Left lung (tissue), 14 donors: ENCODE measurements at places on chromosomes 5 and 9.

- DNase-seq, result no peak
Observed at GRCh38 chr5:157022024-157022423, 36.9 kb downstream of the HAVCR1 start.

DNA sequence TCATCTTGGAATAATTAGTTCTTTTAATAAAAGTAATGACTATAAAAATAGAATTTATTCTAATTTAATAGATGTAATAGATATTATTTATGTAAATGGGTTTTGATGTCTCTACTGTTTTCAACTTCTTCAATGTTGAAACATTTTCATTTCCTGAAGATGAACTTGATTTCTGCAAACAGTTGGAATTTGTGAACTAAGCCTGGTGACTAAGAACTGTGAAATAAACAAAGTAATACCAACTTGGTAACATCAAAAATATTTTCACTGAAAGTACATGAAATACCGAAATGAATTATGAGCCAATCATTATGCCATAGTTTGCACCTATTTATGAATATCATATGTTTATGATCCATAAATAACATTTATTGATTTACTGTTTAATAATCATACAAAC lies 143.8 kb upstream of the FGF10 start:
- DNase-seq, result no peak

GRCh38 chr9:13719981-13720676 lies 440.6 kb upstream of the MPDZ start:
- DNase-seq, result no peak

- DNase-seq, result no peak
Observed at GRCh38 chr5:38540314-38540713, 16.1 kb downstream of the LIFR start.

- DNase-seq, result peak; percentile 68
Observed at GRCh38 chr5:179870403-179870903, 11.8 kb upstream of the MRNIP start.

- no peak for DNase-seq
Observed at GRCh38 chr5:63101870-63102269, 523.3 kb downstream of the LRRC70 start.

GRCh38 chr9:95003689-95004410 lies 277.4 kb downstream of the AOPEP start:
- peak; percentile 64 for DNase-seq

- no peak for DNase-seq
Observed at GRCh38 chr9:129656795-129657390, 8.6 kb upstream of the PRRX2 start.

DNA sequence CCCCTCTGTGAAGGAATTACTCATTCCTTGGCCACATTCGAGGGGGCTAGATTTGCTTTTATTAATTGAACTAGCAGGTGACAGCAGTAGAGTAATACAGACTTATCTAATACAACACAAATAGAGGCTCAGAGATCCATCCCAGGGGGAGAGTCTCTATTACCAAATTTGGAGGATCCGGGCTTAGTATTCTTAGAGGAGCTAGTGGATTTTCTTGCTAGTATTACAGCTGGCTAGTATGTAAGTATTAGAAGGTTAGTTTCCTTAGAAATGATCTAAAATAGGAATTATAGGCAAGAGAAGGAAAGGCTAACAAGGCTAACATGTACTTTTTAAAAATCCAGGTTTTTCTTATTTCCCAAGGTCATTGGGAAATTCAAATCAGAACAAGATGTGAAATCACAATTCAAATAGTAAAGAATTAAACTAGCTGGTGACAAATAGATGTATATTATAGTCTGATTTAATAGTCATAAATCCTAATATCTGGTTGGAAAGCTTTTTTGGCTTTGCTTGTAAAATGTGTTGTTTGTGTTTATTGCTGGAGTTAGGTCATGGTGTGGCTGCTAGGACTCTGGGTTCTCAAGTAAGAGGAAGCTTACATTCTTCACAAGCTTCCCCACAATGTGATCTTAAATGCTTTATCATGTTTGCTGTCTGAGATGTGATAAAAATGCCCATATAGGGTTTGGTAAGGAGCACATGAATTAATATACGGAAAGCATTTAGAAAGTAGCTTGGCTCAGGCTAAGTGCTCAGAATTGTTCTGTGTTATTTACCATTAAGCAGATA lies 160.4 kb upstream of the MPDZ start:
- DNase-seq, result no peak

- no peak for DNase-seq
Observed at GRCh38 chr9:80571953-80572352, 1000.2 kb downstream of the TLE4 start.

- no peak for DNase-seq
Observed at GRCh38 chr9:129211686-129212085, 33.6 kb upstream of the IER5L start.

- DNase-seq, result no peak
Observed at GRCh38 chr5:6674886-6675285, 38.3 kb upstream of the TENT4A start.

DNA sequence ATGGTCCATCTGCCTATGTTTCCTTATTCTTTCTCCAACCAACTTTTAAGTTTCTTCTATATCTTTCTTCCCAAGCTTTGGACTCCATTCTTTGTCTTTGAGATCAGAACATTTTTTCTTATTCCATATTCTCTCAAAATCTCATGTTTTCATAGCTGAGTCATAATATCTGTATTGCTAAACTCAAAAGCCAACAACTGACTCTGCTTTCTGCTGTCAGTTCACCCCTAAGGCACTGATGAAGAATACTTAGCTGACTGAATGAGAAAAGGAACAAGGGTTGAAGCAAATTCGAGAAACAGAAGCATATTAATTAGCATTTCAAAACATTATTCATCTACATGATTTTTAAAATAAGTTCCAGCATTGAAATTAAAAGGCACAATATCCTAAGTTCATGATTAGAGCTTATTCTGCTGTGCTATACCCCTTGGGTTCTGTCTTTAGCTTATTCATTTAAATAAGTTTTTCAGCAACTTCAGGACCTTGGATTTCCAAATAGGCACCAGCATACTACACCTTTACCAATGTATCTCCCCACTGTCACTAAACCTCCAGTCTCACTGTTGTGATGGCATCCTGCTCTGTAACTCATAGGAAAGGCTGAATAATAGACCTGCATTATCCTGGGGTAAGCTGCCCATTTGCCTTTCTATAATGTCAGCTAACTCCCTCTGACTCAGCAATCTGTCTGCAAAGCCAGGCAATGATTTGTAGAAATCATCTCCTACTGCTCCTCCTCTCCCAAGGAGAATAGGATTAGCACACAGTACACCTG lies 49.9 kb upstream of the C5orf46 start:
- DNase-seq, result no peak

DNA sequence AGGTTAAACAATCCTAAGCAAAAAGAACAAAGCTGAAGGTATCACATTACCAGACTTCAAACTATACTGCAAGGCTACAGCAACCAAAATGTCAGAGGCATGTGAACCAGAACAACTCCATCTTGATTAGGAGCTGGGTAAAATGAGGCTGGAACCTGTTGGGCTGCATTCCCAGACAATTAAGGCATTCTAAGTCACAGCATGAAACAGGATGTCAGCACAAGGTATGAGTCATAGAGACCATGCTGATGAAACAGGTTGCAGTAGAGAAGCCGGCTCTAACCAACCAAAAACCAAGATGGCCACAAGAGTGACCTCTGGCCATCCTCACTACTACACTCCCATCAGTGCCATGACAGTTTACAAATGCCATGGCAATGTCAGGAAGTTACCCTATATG lies 252.0 kb downstream of the RASEF start:
- no peak for DNase-seq

- peak; percentile 62 for DNase-seq
Observed at GRCh38 chr9:109411798-109412352, 86.2 kb downstream of the PTPN3 start.

GRCh38 chr5:146703899-146704298 lies 174.7 kb downstream of the PPP2R2B start:
- no peak for DNase-seq

DNA sequence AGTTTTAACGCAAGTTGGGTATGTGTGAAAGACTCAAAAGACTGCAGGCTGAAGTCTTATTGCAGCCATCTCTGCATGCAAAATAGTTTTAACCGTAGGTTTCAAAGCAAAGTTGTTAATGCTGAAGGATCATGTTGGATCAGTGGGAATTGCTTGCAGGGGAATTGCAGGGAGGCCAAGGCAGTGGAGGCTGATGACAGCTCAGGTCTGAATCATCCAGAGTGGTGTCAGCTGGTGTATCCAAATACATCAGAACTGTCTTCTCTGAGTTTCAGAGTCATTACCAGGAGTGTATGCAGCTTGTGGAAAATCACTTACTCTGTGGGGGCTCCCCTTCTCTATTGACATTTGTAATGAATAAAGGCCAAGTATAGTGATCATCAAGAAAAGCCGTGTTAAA lies 435.7 kb downstream of the SH3GL2 start:
- DNase-seq, result no peak

DNA sequence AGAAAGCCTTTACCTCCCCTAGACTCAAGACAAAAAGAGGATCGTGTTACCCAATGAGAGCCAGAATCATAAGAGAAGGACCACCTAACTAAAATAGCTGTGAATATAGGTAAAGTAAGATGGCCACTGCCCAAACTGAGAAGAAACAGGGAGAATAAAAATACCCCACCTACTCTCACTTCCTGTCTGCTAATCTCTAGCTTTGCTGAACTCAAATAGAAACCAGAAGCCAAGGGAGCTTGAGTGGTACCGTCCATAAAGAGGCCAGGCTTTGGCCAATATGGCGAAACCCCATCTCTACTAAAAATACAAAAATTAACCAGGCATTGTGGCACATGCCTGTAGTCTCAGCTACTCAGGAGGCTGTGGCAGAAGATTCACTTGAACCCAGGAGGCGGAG lies 123.0 kb upstream of the FST start:
- no peak for DNase-seq

DNA sequence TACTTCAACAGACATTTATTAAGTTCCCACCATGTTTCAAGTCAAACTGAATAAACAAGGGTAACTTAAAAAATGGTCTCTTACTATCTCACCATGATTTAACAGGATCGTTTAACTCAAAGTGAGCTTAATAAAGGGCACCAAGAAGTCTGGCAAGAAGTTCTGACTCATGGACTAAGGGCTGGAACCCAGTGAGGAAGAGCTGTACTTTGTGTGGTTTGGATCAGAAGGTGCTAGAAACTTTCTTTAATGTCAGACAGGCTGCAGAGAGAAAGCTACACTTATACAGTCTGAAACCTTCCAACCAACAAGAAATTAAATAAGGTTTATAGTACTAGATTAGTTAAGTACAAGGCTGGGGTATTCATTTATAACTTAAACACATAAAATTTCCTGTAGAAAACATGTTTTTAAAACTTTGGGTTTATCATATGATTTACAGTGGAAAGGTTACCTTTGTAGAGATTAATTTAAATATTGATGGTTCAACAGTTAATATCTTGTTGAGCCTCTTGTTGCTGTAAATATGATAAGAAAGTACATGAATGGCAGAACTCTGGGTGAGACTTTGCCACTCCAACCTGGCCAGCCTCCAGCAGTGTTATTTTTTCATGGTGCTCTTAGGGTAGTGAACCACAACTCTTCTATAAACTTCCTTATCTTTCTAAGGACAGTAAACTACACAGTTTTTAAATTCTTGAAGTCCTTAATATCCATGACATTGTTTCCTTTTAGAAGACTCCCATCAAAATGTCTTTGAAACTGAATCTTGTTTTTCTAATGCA lies 162.8 kb downstream of the MAN2A1 start:
- DNase-seq, result no peak

- no peak for DNase-seq
Observed at GRCh38 chr9:129865668-129866320, 30.5 kb downstream of the USP20 start.

GRCh38 chr9:16029046-16029615 lies 476.3 kb downstream of the CCDC171 start:
- DNase-seq, result no peak

DNA sequence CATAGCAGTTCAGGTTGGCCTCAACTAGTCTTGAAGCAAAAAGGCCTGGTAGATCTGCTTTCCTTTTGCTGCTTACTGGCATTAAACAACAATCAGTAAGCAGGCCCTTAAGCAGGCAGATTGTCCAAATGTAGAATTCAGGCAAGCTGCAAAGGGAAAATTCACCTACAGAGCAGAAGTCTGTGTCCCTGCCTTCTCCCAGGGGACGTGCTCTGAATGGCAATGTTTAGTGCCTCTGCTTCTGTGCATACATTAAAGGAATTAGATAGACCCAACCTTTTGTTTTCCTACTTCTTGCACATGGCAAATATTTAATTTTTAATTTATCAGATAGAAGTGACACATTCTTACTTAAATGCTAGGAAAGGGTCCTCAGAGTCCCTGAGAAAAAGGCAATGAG lies 328.8 kb upstream of the PIK3R1 start:
- no peak for DNase-seq

GRCh38 chr5:69105996-69106906 lies 12.4 kb downstream of the SLC30A5 start:
- no peak for DNase-seq

DNA sequence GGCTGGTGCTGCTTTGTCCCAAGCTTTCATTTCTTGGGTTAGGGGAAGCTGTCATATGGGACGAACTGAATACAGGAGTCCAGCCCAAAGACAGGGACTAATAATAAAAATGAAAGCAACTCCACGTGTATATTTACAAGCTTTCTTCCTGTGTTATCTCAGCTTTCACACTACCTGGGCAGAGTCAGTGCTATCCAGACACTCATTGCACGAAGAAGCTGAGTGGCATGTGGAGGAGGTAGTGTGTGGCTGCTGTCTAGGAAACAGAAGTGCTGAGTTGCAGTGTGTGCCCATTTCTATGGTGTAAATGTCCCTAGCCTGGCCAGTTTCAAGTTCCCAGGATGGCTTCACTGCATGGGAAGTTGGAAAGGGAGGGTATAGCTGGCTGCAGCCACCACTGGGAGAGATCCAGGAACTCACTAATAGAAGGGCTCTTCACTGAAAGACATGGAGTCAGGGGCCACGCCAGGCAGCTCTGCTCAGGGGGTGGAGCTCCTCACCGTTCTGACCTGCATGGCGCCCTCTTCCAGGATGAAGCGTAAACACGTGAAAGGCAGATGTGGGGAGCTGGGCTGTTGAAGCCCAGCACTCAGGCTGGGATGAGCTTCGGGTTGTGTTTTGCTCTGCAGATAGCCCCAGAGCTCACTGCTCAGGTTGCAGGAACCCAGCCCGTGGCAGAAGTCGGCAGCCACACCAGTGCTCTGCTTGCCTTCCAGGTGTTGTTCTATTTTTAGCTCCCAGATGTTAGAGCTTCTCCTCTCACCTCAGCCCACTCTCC lies 116.9 kb downstream of the IRX2 start:
- DNase-seq, result no peak

GRCh38 chr5:5767286-5767928 lies 344.9 kb downstream of the ICE1 start:
- no peak for DNase-seq

DNA sequence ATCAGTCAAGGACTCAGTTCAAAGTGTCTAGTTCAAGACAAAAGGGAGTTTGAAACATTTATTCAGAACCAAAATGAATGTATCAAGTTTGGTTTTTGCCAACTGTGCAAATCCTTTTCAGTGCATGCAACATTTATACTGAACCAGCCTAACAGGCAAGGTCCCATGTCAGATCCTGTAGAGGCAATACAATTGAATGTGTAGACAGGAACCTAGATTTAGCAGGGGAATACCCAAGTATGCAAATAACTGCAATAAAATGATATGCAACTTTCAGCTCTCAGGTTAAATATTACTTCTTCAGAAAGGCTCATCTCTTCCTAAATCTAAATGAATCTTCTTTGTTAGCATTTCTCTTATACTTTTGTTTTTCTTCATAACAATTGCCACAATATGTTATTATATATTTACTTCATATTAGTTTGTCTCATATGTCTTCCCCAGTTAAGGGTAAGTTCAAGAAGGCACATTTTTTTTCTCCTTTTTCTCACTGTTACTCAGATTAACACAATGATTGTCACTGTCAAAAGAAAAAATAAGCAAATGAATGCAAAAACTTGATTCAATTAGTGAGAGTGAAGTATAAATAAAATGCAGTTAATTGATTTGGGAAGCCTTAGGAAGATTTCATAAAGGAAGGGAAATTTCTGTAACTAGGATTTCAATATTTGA lies 163.9 kb upstream of the RASA1 start:
- no peak for DNase-seq
